T-helper 17 cell (primary cell): ENCODE measurements at places on chromosomes 5 and 9.

GRCh38 chr5:181255836-181256578 lies 4.9 kb downstream of the TRIM52 start:
- no peak for DNase-seq

- no peak for DNase-seq
These were observed 132.2 kb upstream of the HMHB1 start for GRCh38 chr5:143679777-143680176.

GRCh38 chr5:179119415-179120170 lies 59.4 kb downstream of the ZNF354C start:
- no peak for DNase-seq

DNA sequence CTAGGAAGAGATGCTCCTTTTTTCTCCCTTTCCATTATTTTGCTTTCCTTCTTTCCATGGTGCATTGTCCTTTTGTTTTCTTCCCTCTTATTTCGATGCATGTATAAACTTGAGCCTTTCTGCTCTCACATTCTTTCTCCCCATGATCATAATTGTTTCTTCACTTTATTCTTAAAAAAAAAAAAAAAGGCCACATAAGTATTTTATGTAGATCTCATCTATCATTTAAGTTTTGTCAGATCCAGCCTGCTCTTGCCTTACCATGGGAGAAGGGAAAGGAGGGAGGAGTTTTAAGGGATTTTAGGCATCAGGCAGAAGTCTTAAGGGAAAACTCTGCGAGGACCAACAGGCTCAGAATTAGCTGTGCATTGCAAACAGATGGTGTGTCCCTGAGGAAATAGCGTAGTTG lies 11.1 kb downstream of the TGFBR1 start:
- no peak for DNase-seq

DNA sequence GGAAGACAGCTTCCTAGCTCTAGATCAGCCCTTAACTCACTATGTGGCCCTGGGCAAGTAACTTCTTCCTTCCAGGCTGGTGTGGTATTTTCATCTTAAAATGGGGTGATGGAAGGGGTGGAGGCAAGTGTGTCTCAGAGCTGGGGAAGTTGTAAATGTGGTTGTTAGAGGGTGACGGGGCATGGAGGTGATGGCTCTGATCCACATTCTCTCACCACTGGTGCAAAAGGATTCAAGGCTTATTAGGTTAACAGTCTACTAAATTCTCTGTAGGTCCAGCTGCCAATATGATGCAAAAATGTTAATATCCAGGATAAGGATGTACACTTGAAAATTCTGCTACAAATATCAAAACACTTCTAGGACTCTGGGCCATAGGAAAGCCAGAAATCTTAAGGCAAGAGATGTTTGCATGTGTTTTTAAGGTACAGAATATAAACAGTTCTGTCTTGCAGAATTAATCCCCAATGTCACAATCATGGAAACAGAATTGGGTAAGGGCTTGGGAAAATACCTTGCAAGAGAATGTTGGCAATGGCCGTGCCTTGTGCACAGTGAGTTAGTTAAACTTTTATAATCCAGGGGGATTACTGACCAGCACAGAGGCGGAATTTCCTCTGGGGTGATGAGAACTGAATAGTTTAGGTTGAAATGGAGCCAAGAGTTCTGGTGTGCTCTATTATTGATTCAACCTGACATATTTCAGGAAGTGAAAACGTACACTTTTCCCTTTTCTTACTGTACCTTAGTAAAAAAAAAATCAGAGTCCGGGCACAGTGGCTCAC lies 19.8 kb downstream of the TNFSF15 start:
- DNase-seq, result no peak

DNA sequence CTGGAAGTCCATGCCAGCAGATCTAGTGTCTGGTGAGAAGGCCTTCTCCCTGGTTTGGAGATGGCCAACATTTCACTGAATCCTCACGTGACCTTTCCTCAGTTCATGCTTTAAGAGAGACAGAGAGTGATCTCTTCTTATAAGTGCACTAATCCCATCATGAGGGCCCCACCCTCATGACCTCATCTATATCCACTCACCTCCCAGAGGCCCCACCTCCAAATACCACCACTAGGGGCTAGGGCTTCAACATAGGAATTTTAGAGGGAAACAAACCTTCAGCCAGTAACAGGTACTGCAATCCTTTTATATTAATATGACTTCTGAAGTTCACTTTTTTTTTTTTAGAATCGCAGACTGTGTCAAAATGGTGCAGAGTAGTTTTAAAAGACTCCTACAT lies 496.9 kb upstream of the ADAMTS16 start:
- DNase-seq, result no peak
